Lower lobe of right lung (tissue), 2 donors: ENCODE measurements at places on chromosomes 5 and 9. TPM values are rescaled to one million over a fixed set of nuclear protein-coding genes. Genes with fewer than 3 reads are reported as not detected.

SLC25A2 gene
- 0.71 TPM for total RNA-seq

FGF1 gene
- 0.97 TPM for total RNA-seq

SLC45A2 gene
- not detected for total RNA-seq

- H3K27me3 ChIP-seq = peaks cover 3% of the 10 kb centered on the region
- no peaks in the 10 kb centered on the region for H3K4me1 ChIP-seq
- H3K36me3 ChIP-seq = no peaks in the 10 kb centered on the region
- no peak overlapping the region for H3K27ac ChIP-seq
- no peak for DNase-seq
Observed at GRCh38 chr5:116062352-116062751, 22.5 kb upstream of the COMMD10 start.

- H3K4me1 ChIP-seq = no peaks in the 10 kb centered on the region
- no peak for DNase-seq
- no peak overlapping the region for H3K27ac ChIP-seq
- no peaks in the 10 kb centered on the region for H3K36me3 ChIP-seq
- no peaks in the 10 kb centered on the region for H3K27me3 ChIP-seq
- H3K4me3 ChIP-seq = no peak overlapping the region
Observed at GRCh38 chr5:153018121-153018520, 472.3 kb upstream of the GRIA1 start.

DNA sequence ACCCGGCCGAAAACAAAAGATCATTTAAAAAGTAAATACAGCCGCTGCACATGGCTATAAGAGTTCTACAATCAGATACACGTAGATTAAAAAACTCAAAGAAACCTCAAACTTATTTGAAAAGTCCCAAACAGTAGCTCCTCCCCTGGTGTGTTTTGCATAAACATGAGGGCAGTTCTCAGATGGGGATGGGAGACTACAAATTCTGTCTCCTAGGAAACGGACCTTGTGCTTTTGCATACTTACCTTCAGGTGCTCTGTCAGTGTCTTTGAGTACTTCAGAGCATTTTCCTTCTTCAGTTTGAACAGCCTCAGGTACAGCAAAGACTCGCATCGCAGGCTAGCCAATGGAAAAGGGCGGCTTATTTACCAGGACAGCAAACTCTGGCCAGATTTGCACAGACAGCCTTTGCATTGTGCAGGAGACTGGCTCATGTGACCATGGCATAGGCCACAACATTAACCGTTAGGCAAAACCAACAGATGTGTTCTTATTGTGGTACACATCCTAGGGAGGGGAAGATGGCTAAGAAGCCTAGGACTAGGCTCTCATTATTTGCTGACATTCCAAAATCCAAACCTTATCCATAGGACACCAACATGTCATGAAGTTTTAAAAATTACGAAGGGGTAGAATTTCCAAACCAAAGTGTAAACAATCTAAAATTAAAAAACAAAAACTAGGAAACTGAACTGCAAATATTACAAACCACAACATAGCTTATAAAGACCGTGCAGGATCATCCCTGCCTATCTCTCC, 12.8 kb downstream of the LEAP2 start:
- H3K27me3 ChIP-seq = no peaks in the 10 kb centered on the region
- no peak overlapping the region for H3K27ac ChIP-seq
- no peaks in the 10 kb centered on the region for H3K4me1 ChIP-seq
- no peak for DNase-seq
- no peak overlapping the region for H3K4me3 ChIP-seq

- H3K36me3 ChIP-seq = peaks cover 36% of the 10 kb centered on the region
- no peak overlapping the region for H3K27ac ChIP-seq
- no peak overlapping the region for H3K4me3 ChIP-seq
Observed at GRCh38 chr5:65663804-65664521, 39.1 kb downstream of the SHLD3 start.

DNA sequence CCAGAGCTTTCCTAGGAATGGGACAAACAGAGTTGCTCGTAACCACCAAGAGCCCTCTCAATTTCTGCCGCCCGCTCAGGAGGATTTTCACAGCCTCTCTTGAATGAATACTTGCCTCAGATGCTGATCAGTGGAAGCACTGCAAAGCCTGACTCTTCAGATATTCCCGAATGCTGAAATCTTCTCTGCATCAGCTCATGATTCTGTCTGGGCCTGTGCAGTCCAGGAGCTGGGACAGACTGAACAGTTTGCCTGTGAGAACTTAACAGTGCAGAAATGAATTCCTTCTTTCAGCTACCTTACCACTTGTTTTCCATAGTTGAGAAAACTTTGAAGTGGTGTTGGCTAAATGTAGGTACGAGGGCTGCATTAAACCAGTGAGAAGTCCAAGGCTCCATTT, 17.1 kb downstream of the ZNF462 start:
- no peak overlapping the region for H3K4me3 ChIP-seq
- no peaks in the 10 kb centered on the region for H3K27me3 ChIP-seq
- DNase-seq = no peak
- peaks cover 79% of the 10 kb centered on the region for H3K4me1 ChIP-seq
- no peaks in the 10 kb centered on the region for H3K36me3 ChIP-seq

DNA sequence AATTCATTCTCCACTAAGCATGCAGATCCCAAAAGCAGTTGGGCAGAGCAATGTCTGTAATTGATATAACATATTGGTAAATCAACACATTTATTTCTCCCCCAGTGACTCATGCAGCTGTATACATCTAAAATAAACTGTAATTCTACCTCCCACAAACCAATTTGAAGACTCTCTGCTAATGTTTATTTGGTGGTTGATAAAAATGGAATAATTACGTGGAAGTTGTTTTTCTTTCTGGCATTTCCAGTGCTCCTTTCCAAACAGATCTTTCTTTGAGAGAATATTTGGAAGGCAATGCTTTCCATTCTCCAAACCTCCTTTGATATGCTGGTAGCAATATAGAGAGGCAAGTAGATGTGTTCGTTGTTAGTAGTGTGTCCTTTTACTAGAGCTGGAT, 194.7 kb downstream of the CHSY3 start:
- no peak overlapping the region for H3K27ac ChIP-seq
- H3K36me3 ChIP-seq = no peaks in the 10 kb centered on the region
- no peak for DNase-seq
- H3K4me1 ChIP-seq = no peaks in the 10 kb centered on the region
